ENCODE measurements at places on chromosomes 4 and X. TPM values are rescaled to one million over a fixed set of nuclear protein-coding genes. Genes with fewer than 3 reads are reported as not detected.

The DKK2 gene
- total RNA-seq, result 6.0 TPM

The CCNB3 gene
- 4.7 TPM for total RNA-seq

The HPGD gene
- total RNA-seq, result not detected

The SHROOM3 gene
- 10.2 TPM for total RNA-seq

The RADX gene
- total RNA-seq, result 0.27 TPM

The NKX6-1 gene
- total RNA-seq, result not detected

The GPR34 gene
- not detected for total RNA-seq

The TRMT44 gene
- total RNA-seq, result 20.5 TPM

The CT83 gene
- total RNA-seq, result not detected

The GYPE gene
- 0.93 TPM for total RNA-seq

The ADGRG4 gene
- under 0.01 TPM for total RNA-seq

The FAM9C gene
- total RNA-seq, result 0.50 TPM
